ENCODE measurements at places on chromosomes 7 and 10. TPM values are rescaled to one million over a fixed set of nuclear protein-coding genes. Genes with fewer than 3 reads are reported as not detected.

TRPV5 gene
- not detected for polyA plus RNA-seq

DNA sequence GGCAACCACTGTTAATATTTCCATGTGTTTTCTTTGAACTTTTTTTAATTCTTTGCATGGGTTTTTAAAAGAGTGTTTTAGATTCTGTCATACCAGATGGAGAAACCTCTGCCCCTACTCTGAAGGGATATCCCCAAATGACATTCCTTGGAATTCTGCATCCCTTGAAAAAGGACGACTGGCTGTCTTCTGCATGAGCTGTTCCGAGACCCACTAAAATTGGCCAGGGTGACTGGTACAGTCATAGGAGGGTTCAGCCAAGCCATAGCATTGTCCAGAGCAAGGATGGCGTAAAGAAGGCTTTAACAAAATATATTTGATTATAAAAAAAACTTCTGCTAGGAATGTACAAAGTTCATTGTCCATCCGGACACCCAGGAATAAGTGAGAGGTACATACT is 952.9 kb downstream of the NRG3 start:
- DNase-seq: no peak

DNA sequence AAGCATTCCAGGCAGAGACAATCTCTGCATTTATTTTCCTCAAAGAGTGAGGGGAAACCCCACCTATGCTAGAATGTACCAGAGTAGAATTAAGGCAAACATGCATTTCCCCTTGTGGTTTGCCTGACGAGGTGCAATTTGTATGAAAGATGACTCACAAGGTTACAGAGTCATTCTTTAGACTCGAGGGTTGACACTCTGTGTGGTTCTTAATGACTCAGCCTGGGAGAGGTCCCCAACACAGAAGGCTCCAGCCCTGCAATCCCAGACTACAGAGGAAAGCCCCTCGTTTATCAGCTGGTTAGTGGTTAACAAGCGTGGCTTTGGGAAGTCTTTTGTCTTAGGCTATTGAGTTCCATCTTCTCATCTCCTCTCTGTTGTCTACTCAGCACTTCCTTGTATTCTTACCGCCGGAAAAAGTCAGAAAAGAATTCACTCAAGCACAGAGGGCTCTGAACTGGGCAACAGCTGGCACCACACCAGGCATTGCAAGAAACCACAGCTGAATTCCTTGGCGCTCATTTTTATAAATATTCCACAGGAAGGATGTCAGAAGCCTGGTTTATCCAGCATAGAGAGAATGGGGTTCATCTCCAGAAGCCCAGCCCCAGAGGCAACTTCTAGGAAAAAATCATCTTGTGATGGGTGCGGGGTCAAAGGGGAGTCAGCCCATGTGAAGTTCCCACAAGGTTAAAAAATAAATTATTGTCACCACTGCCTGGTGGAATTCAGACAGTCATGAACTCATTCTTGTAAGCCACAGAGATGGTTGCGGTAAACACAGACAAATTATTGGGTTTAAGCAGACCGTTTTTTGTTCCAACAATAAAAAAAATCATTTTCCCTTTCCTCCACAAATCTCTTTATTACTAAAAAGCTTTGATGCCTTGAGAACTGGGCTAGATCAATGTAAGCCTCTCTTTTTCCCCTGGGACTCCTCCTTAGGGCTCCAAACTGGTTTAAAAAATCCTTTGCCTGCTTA is 24.5 kb upstream of the SVIL start:
- DNase-seq: peak; percentile 83

CDHR1 gene
- 6.2 TPM for polyA plus RNA-seq

WEE2 gene
- not detected for polyA plus RNA-seq

- no peak for DNase-seq
Observed at GRCh38 chr7:114504586-114504985, 90.0 kb downstream of the FOXP2 start.

DNA sequence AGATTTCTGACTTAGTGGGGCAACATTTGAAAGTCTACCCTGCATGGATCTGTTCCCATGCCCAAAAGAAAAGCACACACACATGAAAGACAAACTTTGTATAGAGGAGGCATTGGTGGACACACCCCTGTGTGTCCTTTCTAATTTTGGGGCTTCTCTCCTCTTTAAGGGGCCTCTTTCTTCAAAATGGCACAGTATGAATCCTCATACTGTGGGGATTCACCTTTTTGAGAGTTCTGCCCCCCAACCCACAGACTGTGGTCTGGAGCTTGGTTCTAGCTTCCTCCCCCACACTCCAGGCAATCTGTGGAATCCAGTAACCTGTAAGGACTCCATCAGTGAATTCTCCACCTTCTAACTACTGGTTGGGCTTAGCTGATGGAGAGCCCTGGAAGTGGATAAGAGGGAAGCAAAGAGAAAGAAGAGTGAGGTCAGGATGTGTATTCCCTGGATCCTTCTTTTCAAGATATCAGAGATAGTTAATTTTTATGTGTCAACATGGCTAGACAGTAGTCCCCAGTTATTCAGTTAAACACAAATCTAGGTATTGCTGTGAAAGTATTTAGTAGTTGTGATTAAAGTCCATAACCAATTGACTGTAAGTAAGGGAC is 32.4 kb upstream of the CDK6 start:
- no peak for DNase-seq

IKZF5 gene
- polyA plus RNA-seq: 8.0 TPM

NKX6-2 gene
- 0.60 TPM for polyA plus RNA-seq

- no peak for DNase-seq
Observed at GRCh38 chr7:100943693-100944092, 5.6 kb upstream of the MUC3A start.

- DNase-seq: no peak
Observed at GRCh38 chr7:16661924-16662323, 15.9 kb downstream of the BZW2 start.

GRCh38 chr7:17029150-17029549 is 147.4 kb upstream of the AGR3 start:
- no peak for DNase-seq

GRCh38 chr7:40412323-40412722 is 277.5 kb downstream of the SUGCT start:
- DNase-seq: no peak

CASP7 gene
- 178 TPM for polyA plus RNA-seq

DNA sequence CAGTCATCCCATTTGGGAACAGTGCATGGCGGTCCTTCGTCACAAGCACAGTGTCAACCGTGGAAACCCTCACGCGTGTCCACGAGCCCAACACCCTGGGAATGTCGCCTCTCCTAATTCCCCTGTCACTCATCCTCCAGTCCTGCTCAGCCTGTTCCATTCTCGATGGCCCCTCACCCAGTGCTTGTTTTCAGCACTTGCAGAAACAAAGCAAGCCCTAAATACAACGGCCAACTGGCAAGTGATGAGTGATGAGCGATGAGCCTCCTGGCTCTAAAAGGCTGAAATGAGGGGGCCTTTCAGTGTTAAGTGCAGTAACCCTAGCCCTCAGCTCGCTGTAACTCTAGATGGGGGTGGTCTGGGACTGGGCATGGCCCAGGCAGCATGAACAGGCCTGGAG is 22.6 kb downstream of the NKX2-3 start:
- DNase-seq: no peak

GRCh38 chr7:73717025-73717807 is 2.3 kb downstream of the STX1A start:
- peak; percentile 85 for DNase-seq

GRCh38 chr10:84029840-84030239 is 109.5 kb upstream of the GHITM start:
- DNase-seq: no peak

DNA sequence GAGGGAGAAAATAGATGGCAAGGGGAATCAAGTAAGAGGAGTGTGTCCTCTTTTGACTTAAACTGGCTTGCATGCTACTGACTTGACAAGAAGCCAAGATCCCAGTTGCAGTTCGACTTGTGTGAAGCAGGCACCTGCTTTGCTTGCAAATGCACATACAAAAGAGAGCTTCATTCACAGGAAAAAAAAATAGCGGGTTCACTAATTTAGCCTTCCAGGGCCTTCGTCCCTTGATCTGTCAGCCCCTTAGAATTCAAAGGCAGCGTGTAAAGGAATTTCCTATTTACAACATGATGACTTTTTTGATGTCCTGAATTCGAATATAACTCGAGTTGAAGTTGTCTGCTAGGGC is 192.1 kb downstream of the CELF2 start:
- no peak for DNase-seq

- no peak for DNase-seq
Observed at GRCh38 chr10:3008518-3009195, 58.7 kb upstream of the PFKP start.

- DNase-seq: no peak
Observed at GRCh38 chr7:37187179-37187578, 261.5 kb downstream of the ELMO1 start.

DNA sequence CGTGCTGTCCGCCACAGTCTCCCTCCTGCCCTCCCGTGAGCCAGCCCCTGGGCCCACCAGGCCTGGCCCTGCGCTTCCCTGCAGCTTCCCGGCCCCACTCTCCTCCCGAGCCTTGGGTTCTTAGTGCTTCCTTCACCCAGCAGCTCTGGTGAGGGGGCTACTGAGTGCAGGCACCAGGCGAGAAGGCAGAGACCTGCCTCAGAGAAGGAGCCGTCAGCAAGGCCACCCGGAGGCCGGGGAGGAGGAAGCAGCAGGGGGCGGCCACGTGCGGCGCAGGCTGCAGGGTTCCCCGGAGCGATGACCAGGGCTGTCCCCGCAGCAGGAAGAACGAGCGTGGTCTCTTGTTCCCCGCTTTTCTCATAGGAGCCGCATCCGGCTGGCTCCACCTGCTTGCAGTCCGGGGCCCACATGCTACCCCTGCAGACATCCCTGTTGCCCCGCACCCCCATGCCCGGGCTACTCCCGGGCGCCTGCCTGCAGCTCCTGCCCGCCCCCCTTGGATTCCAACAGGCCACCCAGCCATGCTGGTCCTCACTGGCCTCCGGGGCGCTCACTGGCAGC is 20.5 kb downstream of the YKT6 start:
- DNase-seq: peak; percentile 48

PIK3CG gene
- 0.92 TPM for polyA plus RNA-seq

GRCh38 chr10:119459681-119460340 is 82.7 kb downstream of the RGS10 start:
- DNase-seq: no peak

- no peak for DNase-seq
Observed at GRCh38 chr10:35632027-35632426, 10.1 kb downstream of the FZD8 start.

DNA sequence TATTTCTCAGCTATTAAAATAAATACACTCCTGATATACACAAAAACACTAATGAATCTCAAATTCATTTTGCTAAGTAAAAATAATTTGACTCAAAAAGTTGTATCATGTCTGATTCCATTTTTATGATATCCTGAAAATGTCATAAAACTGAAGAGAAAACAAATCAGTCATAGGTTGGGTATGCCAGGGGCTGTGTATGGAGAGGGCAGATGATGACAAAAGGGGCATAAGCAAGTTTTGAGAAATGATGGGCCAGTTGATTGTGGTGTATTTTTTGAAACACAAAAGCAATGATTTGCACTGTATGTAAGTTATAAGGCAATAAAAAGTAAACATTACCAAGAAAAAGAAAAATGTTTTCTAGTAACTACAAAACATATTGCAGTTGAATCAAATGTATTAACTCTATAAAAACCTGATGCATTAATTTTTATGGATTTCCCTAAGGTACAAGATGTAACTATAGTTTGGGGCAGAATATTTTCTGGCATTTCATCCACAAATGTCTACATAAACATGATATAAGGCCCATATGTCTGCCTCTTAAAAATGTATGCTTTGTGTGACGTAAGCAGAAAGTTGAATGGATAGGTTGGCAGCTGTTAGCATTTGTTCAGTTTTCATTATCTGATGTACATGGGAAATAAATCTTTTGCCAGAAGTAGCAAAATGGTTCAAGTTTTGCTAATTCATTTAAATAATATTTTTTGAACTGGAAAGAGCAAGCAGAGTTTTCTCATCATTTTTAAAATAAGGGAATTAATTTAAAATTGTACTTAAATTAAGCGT is 35.1 kb upstream of the ING3 start:
- no peak for DNase-seq

- DNase-seq: no peak
Observed at GRCh38 chr7:2082139-2082998, 150.4 kb downstream of the MAD1L1 start.

DNA sequence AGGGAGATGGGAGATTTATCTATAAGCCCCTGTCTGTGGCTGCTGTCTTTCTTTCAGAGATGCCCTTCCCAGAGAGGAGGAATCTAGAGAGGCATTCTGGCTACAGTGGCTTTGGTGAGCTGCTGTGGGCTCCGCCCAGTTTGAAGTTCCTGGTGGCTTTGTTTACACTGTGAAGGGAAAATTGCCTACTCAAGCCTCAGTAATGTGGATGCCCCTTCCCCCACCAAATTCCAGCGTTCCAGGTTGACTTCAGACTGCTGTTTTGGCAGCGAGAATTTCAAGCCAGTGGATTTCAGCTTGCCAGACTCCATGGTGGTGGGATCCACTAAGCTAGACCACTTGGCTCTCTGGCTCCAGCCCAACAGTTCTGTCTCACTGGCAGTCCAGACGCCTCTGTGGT is 951.6 kb downstream of the CCSER2 start:
- no peak for DNase-seq

TUBAL3 gene
- polyA plus RNA-seq: 52.2 TPM

DNA sequence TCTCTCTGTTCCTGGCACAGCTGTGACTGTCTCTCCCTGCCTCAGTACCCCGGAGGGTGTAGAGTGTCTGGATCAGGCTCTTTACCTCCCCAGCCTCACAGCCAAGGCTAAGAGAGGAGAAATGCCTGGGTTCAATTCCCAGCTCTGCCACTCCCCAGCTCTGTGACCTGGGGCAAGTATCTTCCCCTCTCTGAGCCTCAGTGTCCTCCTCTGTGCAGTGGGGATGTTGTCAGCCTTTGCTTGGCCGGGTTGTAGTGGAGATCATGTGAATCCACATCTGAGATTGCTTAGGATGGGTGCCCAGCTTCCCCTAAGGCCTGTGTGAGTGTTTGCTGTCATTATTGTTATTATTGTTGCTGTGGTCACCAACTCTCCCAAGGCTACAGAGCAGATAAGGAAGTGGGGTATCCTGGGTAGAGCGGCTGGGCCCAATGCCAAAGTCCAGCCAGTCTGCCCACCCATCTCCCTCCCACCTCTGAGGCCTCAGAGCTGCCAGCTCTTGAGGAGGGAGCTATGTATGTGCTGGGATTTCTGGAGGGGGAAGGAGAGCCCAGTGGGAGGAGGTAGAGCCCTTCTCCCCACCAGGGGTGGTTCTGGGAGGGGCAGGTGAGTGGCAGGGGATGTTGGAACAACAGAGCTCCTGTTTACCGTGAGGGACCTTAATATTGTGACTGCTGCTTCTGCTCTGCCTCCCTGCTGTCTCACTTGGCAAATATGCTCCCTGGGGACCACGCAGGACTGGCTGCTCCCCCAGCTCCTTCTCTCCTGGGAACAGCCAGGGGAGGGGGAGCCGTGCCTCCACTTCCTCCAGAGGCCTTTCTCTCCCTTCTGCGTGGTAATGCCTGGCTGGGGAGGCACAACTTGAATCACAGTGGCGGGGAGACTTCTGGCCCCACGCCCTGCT is 170.5 kb downstream of the RPS24 start:
- no peak for DNase-seq

DNA sequence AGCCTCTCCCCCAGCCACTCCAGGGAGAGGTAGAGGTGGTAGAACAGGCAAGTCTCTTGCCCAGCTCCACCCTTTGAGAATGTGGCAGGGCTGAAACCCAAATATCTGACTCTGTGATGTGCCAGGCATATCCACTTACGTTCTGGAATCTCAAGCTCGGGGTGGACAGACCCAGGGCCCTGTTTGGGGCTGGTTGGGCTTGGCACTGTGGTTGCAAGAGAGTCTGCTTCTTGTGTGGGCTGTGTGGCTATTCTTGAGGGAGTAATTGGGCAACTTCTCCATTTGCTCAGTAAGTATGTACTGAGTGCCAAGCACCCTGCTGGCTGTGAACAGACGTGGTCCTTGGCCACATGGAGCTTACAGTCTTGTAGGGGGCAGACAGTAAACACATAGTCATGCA is 4.7 kb downstream of the UBTD1 start:
- DNase-seq: no peak

ODAD2 gene
- polyA plus RNA-seq: not detected

- no peak for DNase-seq
Observed at GRCh38 chr7:75836798-75837197, 23.2 kb upstream of the CCL24 start.

Data from sigmoid colon (tissue), 7 donors.